ENCODE measurements at places on chromosomes 7 and 10.

DNA sequence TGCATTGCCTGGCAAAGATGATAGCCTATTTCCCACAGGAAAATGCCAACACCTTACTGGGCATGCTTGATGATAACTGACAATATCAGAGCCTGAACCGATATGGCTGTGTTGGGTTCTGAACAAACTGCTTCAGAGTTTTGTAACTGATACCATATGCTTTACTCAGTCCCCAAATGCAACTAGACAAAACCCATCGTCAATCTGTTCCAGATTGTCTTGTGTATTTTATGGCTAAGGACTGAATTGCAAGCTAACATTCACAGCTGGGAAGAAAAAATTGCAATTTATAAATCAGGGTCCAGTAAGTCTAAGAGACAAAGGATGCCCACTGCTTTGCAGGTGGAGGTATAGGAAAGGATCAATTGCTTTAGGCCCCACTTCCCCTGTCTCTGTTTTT is 116.8 kb upstream of the WNT16 start:
- no peak for DNase-seq

- DNase-seq = peak; percentile 58
Measured at GRCh38 chr10:79116801-79117723, 48.3 kb downstream of the ZMIZ1 start.

DNA sequence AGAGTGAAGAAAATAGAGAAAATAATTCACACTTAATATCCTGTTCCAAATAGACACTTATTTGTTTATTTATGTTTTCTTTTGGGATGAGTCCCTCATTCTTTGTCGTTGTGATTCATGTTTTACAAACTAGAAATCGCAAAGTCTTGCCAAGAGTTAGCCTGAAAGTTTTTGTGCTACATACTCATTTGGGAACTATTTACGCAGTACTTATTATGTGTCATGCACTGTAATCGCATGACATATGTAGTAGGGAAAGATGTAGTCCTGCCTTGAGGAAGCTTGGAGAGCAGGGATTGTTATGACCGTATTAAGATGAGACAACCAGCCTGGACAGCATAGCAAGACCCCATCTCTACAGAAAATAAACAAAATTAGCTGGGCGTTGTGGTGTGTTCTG is 189.3 kb downstream of the ABCA13 start:
- peak; percentile 20 for DNase-seq

- DNase-seq = peak; percentile 64
Measured at GRCh38 chr7:137606061-137606674, 240.6 kb downstream of the DGKI start.

GRCh38 chr7:121102619-121103018 is 114.1 kb downstream of the CPED1 start:
- DNase-seq = no peak

DNA sequence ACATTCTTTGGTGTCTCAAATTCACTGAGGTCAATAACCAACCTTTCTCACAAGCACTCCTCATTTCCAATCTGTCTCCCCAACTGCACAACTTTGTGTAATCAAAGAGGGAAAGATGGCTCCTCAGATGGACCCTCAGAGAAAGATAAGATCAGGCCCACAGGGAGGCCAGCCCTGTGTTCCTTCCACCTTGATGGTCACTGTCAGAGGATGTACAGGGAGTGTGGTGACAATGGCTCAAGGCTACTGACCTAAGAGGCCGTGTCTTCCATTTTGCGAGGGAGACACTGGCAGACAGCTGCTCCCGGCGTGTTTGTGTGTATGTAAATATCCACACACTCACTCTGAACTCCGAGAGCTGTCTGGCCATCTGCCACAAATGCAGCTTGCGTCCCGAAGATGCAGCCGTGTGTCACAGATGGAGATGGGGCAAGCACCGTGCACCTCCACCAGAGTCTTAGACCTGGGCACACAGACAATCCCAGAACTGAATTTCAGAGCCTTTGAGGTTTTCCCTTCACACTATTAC is 712.1 kb upstream of the NRP1 start:
- no peak for DNase-seq

DNA sequence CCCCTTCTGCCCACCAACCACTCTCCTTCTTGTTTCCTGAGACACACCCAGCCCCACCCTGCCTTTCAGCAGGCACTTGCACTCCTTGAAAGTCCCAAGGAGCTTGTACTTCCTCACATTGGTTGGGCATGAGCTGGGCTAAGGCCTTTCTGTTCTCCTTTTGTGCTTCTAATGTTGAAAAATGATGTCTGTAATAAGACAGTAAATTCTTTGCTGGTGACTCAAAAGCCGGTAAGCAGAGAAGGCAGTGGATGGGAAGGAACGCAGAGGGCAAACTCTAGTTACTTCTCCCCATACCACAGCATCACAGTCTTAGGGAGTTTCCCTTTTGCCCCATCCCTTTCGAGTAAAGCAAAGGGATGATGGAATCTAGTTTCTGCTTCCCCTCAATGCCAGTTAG is 185.6 kb downstream of the PLXNA4 start:
- peak; percentile 51 for DNase-seq

- DNase-seq = no peak
Measured at GRCh38 chr10:79084972-79085597, 16.3 kb downstream of the ZMIZ1 start.

DNA sequence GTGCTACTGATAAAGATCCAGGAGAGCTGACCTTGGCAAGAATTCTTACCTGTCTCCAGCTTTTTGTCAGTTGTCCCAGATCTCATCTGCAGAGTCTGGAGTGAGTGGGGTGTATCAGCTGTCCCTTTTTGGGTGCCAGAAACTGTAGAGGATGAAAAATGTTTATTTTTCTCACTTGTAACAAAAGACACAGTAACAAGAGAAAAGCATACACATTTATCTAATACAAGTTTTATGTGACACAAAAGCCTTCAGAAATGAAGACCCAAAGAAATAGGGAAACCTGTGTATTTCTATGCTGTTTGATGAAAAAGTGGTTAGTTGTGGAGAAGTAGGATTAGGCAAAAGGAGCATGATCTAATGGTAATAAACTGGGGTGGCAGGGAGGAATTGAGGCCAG is 58.5 kb upstream of the NPVF start:
- DNase-seq = no peak

GRCh38 chr7:39271402-39271801 is 293.7 kb downstream of the POU6F2 start:
- peak; percentile 29 for DNase-seq

DNA sequence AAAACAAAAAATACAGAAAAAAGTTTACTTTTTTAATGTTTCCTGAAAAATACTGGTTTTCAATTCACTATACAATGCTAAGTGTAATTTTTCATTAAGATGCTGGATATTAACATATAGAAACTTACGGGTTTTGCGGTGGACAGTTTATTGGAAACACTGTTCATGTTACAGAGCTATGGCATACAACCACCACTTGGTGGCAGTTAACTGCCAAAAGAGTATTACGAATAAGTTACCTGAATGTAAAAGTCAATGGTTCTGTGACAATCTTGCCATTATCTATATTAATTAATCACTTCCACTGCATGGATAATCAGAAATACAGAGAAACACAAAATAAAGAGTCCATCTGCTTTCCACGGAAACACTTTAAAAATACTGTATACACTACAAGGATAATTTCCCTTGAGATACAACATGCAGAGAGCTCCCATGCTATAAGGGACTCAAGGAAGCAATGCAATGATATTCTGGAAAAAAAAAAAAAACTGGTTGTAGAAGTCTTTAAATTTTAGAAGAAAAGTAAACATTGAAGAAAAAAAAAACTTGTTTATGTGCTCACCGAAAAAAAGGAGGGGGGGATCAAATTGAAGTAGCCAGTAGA is 97.0 kb downstream of the TPK1 start:
- no peak for DNase-seq

DNA sequence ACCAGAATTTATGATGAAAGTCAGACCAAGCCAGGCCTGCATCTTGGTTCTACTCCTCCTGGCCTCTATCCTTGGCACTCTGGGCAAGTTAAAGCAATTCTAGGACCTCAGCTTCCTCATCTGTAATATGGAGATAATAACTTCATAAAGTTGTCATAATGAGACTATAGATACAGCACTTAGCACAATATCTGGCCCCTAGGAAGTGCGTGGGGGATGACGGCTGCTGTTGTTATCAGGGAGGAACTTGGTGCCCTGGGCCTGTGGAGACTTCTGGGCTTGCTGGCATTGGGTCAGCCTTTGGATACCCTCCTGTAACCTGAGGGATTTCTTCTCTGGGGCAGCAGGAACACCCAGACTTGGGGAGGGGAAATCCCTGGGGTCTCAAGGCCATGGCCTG is 27.6 kb downstream of the PFKFB3 start:
- no peak for DNase-seq
